ENCODE measurements at places on chromosomes 11 and 22. TPM values are rescaled to one million over a fixed set of nuclear protein-coding genes. Genes with fewer than 3 reads are reported as not detected.

DNA sequence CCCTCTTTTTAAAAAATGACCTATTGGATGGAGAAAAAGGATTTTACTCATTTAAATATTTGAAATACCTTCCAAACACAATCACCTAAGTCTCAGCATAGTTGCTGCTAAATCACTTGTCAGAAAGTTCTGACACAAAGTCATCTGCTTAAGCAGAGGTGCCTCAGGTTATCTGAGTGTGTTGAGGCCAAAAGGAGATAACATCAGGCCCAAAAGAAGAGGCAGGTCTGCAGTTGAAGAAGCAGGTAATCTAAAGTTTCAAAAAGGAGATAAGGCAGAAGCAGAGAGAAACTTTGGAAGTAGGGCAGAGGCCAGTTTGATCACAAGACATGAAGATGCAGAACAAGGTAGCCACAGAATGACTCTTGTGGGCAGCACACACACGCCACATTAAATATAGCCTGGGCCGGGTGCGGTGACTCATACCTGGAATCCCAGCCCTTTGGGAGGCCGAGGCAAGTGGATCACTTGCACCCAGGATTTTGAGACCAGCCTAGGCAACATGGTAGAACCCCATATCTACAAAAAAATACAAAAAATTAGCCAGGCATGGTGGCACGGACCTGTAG lies 175.7 kb upstream of the API5 start:
- no peak for DNase-seq

DNA sequence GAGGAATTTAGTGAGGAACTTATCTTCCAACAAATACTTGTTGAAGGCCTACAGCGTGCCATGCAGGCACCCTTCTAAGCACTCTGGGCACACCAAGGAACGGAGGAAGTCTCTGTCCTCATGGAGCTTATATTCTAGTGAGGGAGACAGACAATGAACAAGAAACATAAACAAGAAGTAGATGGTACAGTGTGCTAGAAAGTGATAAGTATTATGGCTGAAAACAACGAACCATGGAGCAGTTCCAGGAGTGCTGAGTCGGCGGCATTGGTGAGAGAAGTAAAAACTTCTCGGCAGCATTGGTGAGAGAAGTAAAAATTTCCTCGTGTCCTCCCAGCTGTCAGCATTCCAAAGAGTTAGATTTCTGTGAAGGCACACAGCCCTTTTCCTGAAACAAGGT lies 53.2 kb downstream of the FAM76B start:
- DNase-seq: no peak

GRCh38 chr22:35418088-35418487 lies 18.1 kb downstream of the MCM5 start:
- DNase-seq: no peak

DNA sequence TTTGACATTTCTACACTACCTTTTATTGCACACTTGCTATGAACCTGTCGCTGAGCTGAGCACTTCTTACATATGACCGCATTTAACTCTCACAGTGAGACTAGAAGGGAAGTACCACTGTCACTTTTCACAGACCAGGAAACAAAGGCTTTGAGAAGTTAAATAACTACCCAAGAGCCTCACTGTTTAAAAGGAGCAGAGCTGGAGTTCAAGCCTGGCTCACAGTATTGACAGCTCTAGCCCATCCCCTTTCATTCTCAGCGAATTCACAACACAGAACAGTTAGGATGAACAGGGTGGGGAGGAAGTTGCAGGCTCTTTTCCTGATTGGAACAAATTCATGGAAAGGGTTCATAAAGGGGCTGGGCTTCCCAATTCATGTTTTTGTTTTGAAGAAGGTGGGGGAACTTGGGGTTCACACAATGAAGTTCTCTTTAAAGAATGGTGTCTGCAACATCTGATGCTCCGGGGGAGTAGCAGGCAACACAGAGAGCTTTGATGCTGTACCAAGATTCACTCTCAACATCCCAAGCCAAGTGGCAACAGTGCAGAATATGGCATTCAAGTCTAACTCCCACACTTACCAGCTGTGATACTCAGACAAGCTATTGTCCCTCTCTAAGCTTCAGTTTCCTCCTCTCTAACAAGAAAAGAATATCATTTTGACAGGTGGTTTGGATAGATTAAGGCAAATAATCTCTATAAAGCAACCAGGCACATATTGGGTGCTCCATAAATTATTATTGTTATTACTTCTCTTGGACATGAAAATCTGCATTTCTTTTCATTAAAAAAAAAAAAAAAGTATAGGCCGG lies 17.2 kb downstream of the SCGB1A1 start:
- no peak for DNase-seq

GRCh38 chr11:75716659-75717058 lies 979 bp upstream of the MOGAT2 start:
- DNase-seq: no peak

DNA sequence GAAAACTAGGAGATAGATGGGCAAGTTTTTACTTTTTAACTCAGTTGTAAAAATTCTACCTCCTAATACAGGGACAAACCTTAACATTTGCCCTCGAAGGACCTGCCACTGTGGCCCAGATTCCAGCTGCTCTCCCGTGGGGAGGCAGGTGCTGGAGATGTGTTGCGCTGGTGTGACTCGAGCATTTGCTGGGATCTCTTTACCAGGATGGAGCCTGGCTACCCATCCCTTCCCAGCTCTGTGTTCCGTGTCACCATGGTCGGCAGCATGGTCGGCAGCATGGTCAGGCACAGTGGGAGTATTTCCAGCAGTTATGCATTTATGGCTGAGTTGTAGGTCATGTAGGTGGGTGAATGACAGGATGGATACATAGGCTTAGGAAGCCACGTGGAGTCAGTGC lies 41.1 kb downstream of the OTOG start:
- DNase-seq: no peak

GRCh38 chr11:30992513-30992849 lies 377.1 kb downstream of the DCDC1 start:
- no peak for DNase-seq

- DNase-seq: no peak
Measured at GRCh38 chr22:45554040-45554406, 51.3 kb downstream of the FBLN1 start.

DNA sequence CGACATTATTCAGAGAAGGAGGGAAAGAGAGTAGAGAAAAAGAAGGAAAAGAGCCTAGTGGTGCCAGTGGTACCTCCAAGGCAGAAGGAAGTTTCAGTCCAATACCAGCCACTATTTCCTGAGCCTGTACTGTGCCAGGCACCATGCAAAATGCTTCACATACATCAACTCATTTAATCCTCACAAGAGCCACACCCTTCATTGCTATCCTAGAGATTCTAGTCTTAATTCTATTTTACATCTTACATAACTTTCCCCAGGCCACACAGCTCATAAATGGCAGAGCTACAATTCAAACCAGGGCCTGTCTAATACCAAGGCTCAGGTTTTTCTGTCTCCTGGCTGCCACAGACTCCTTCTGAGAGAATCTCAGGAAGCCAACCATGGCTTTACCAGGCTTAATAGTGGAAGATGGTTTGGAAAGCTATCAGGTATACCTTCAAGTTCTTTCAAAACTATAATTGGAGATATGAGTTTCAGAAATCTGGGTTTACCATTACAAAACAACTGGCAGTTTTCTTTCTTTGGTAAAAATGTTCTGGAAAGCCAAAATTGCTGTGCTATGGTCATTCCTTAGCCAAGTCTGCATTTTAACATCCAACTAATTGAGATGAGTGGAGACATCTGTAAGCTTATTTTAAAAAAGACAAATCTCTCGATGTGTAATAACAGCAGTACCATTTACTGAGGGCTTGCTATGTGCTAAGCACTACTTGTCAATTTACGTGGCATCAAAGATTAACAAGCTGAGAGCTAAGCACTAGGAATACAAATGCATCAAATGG lies 225.1 kb upstream of the PITPNB start:
- no peak for DNase-seq

The TRIM29 gene
- polyA plus RNA-seq: 0.90 TPM

The TRIM48 gene
- polyA plus RNA-seq: not detected

The WNT7B gene
- polyA plus RNA-seq: 0.19 TPM

The SHISAL1 gene
- polyA plus RNA-seq: 5.1 TPM

The KRTAP5-8 gene
- polyA plus RNA-seq: 0.33 TPM

The VWCE gene
- polyA plus RNA-seq: 4.1 TPM

The IL17REL gene
- polyA plus RNA-seq: not detected
